GM12892 (cell line): ENCODE measurements at places on chromosomes 4 and X.

- no peak for DNase-seq
Measured at GRCh38 chrX:22196149-22196548, 76.6 kb upstream of the CBLL2 start.

- no peak for DNase-seq
Measured at GRCh38 chrX:40582811-40583210, 2.0 kb downstream of the ATP6AP2 start.

DNA sequence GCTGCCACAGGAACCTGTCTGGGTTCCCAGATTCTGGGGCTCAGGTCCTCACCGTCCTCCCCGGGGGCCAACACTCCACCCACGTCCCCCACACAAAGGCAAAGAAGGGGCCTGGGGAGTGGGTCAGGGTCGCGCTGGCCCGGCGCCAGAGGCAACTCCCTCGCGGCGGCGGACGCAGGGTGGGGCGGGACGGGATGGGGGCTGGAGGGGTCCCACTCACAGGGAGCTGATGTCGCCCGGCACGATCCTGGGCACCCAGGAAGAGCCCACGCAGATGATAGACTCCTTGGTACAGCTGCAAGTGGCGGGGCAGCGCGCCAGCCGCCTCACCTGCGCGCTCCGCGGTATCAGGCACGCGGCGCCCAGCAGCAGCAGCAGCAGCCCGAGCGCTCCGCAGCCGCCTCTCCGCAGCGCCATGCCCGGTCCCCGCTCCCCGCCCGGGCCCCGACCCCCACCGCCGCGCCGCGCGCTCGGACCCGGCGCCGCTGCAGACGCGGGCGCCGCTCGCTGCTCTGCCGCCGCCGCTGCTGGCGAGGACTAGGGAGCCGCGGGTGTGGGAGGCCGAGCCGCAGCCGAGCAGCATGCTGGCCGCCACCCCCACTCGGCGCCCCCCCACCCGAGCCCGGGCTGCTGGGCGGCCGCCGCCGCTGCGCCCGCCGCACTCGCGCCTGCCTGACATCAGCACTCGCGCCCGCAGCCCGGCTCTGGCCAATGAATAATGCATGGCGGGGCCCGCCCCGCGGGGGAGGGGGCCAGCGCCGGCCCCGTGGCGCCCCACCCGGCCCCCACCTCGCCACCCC is at the start of gene LGI2:
Gene LGI2, minus strand, starts transcription at position 670 of the 800 bp plus-strand sequence. Its CDS starts 253 bp downstream, at position 417.
- no peak for DNase-seq

DNA sequence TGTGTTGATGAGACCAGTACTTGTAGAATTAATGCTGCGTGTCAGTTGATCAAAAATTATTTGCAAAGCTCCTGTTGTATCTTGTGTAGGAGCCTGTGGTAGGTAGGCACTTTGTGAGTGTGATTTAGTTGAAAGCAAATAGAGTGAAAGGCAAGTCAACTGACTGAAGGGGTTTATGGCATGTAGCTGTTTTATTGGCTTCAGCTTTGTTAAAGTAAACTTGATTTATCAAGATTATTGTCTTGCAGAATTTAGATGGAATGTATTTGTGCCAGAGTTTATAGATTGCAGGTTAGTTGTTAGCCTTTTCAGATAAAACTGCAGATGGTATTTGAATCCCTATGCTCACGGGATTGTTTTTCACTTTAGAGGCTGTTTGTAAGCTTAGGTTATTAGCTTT is 128.0 kb downstream of the FRAS1 start:
- DNase-seq, result no peak

DNA sequence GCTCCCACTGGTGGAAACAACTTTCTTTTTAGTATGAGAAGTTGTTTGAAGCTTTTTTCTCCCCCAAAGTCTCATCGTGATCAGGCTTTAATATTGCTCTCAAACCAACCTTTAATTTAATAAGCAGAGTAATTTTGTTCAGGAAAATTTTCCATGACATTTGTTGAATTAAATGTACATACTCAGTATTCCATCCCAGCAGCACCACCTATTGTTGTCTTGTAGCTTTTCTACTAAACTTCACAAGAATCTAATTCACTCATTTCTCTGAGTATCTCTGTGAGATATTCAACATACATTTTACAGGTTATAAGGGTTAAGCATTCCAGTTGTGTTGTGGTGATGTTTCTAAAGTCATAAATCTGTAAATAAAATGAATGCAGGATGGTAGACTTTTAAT is 218.3 kb upstream of the HAND2 start:
- DNase-seq, result no peak

DNA sequence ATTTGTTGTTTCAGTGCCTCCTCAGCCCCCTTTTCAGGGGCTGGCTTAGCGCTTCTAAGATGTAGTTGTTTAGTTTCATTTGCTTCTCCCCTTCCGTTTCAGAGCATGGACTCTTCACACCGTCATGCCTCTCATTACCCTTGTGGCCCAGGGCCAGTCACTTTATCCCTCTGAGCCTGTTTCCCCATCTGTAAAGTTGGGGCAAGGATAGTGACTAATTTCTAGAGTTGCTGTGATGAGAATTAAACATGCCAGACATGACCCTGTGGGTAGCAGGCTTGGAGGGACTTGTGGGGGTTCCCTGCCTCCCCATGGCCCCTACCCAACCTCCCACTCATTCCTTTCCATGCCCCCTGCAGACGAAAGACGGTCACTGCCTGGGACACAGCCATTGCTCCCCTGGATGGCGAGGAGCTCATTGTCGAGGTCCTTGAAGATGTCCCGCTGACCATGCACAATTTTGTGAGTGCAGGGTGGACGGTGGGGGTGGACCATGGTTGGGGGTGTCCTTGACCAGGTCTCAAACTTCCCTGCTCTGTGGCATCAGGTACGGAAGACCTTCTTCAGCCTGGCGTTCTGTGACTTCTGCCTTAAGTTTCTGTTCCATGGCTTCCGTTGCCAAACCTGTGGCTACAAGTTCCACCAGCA is 3.6 kb downstream of the ARAF start:
- no peak for DNase-seq

- DNase-seq, result no peak
Measured at GRCh38 chr4:73762409-73762808, 22.0 kb downstream of the CXCL8 start.

- DNase-seq, result no peak
Measured at GRCh38 chr4:106017975-106018374, 122.7 kb downstream of the NPNT start.

- DNase-seq, result no peak
Measured at GRCh38 chrX:152992115-152992514, 1.8 kb downstream of the PNMA5 start.

DNA sequence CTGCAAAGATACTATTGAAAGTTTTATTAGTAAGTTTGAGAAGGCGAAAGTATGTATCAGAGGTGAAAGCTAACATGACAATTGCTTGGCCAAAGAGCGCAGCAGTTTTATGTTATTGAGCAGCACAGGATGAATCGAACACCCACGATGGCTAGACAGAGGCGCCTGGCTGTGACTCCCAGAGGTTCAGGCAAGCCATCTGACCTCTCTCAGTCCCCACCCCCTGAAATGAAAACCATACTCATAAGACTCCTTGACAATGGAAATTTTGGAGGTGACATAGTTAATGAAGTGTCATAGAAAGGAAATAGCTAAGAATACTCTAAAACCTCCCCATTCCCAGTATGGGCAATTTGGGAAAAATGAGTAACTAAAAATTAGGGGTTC is 70.6 kb downstream of the MGST2 start:
- no peak for DNase-seq

- no peak for DNase-seq
Measured at GRCh38 chr4:99362768-99363167, 10.2 kb upstream of the ADH1C start.

GRCh38 chr4:67320645-67321044 is 224.7 kb downstream of the CENPC start:
- DNase-seq, result no peak

DNA sequence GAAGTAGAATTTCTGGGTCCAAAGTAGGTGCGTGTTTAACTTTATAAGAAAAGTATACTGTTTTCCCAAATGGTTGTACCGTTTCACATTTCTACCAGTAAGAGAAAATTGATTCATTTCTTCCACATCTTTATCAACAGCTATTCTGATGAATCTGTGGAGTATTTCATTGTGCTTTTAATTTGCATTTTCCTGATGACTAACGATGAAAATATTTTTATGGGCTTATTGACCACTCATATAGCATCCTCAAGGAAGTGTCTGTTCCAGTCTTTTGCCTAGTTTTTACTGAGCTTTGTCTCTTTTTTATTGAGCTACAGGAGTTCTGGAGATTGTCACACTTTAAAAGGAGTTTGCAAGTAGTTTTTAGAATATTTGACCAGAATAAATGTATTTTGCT is 92.6 kb downstream of the ASB9 start:
- DNase-seq, result no peak

GRCh38 chr4:88609387-88609786 is 17.1 kb downstream of the HERC3 start:
- DNase-seq, result no peak

GRCh38 chr4:22668301-22668700 is 24.4 kb upstream of the GBA3 start:
- no peak for DNase-seq

- no peak for DNase-seq
Measured at GRCh38 chr4:42750091-42750490, 93.2 kb upstream of the ATP8A1 start.

DNA sequence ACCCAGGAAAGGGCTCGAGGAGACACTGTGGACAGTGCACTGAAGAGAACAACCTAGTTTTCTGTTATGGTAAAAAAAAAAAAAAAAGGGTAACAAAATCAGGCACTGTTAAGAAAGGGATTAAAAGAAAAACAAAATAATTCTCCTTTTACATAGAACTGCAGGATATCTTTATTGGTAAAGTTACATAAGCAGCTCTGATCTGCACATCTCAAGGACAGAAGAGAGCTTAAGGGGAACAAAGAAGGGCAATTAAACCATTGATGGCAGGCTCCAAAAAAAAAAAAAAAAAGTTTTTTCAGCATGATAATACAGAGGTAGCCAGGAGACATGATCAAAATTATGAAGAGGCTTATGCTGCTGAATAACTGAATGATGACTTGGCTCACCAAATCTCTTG is 85.0 kb downstream of the HDAC8 start:
- no peak for DNase-seq

DNA sequence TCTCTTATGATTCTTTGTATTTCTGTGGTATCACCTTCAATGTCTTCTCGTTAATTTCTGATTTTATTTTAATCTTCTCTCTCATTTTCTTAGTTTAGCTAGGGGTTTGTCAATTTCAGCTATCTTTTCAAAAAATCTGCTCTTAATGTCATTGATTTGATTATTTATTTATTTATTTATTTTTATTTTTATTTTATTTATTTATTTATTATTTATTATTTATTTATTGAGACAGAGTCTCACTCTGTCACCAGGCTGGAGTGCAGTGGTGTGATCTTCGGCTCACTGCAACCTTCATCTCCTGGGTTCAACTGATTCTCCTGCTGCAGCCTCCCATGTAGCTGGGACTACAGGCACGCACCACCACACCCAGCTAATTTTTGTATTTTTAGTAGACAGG is 194.1 kb downstream of the SCFD2 start:
- DNase-seq, result no peak

- DNase-seq, result no peak
Measured at GRCh38 chr4:633406-633805, 8.0 kb downstream of the PDE6B start.

DNA sequence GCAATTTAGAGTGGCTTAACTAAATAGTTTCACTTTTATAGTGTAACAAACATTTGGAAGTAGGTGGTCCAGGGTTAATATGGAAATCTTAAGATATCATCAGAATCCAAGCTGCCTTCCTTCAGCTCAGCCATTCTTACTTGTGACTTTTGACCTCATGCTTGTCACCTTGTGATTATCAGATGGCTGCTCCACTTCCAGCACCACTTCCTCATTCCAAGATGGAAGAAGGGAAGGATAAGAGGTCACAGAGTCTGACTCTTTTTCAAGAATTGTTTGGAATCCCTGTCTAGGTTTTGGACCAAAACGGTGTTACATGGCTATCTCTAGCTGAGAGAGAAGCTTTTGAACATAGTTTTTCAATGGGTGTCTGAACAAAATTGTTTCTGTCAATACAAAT is 39.9 kb downstream of the MTTP start:
- no peak for DNase-seq

- DNase-seq, result no peak
Measured at GRCh38 chr4:184655889-184656869, 6.6 kb downstream of the PRIMPOL start.

- DNase-seq, result no peak
Measured at GRCh38 chrX:9269134-9269533, 195.7 kb upstream of the TBL1X start.
